Stimulated activated CD8-positive, alpha-beta memory T cell treated with anti-CD3 and anti-CD28 coated beads, Interleukin-4, amount 100 ng/mL, for 4 hours (primary cell): ENCODE measurements at places on chromosomes 1 and 21.
A peak's percentile ranks its signal among the peaks of the same experiment; 100 is the strongest.

GRCh38 chr1:28091043-28091781, 2.8 kb upstream of the EYA3 start:
- peak; percentile 53 for DNase-seq

DNA sequence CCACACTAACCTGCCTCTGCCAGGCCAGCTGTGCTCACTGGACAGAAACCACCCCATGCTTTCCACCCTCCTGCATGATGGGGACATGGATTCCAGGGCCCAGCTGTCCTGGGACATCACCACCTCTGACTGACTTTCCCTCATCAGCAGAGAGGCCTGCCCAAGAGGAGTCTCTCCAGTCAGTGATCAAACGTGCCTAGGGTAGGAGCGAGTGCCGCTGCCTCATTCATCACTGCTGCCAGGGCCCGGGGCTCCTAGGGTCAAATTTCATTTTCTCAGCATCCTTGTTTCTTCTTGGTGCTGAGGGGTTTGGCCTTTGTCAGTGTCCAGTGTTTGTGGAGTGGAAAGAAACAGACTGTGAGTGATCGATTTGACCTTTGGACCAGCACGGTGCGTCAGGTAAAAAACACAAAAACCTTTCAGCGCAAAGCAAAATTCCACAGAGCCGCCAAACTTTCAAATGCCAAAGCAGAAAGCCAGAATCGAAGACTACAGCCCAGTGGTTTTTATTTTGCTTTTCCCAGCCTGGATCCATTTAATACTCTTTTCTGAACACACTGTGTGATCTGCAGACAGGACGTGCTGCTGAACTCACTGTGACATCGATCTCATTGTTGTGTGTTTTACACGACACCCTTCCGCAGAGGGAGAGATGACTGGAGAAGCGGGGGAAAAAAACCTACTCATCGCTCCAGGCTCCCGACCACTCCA, 43.2 kb downstream of the CAPN8 start:
- DNase-seq: no peak

- no peak for DNase-seq
Measured at GRCh38 chr1:205985330-205986005, 17.7 kb downstream of the RAB7B start.

GRCh38 chr1:2174348-2175054, 20.1 kb downstream of the FAAP20 start:
- no peak for DNase-seq

- no peak for DNase-seq
Measured at GRCh38 chr1:88462096-88462487, 222.0 kb upstream of the PKN2 start.

DNA sequence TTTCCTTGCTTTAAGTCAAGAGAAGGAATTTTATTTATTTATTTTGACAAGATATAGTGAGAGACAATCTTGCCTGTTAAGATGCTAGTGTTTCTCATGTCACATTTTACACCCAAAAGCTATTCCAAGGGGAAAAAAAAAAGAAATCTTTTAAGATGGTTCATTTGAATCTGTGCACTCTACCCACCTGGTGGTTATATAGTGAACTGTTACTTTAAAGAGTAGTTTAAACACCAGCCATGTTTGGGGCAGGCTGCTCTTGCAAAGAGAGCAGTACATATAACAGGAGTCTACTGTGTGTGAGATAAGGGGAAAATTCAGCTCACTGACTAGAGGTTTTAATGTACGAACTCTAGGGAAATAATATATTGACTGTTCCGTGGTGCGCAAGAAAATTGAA, 3.3 kb upstream of the ELAVL4 start:
- no peak for DNase-seq

DNA sequence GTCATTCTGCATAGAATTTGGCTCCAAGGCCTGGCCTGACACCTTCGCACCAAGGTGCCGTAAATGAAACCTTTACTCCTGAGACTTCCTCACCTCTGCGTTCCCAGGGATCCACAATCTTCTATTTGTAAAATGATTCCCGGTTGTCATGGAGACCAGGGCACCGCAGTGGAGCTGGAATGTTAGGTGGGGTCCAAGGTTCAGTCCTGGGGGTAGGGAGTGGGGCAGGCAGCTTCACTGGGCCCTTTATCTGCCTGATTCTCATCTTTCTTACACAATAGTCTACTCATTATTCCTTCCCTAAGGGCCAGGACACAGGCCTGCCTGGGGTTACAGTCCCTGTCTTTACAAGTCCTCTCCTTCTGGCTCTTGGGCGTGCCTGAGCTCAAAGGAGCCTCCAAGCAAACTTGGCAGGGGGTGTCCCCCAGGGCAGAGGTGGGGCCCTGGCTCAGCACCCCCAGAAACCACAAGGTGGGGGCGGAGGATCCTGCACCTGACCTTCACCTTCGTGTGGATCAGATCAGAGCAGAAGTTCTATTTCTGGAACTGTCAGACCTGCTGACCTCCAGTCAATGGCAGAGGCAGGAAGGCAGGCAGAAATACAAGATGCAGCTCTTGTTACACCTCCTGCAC, 51.1 kb downstream of the RIPK4 start:
- DNase-seq: no peak

DNA sequence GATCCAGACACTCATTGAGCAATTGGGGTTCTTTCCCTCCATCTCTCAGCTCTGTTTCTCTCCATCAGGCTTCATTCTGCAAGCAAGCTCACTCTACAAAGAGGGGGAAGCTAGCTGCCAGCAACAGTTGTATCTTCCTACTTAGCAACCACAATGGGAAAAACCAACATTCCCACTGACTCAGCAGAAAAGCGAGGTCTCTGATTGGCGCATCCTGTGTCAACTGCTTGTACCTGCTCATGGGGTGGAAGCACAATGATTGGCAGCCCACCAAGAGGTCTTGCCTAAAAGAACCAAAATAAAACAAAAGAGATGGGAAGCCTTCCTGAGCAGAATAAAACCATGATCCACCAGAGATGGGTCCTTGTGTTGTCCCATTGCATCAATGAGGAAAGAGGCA, 4.0 kb upstream of the CDA start:
- DNase-seq: no peak

DNA sequence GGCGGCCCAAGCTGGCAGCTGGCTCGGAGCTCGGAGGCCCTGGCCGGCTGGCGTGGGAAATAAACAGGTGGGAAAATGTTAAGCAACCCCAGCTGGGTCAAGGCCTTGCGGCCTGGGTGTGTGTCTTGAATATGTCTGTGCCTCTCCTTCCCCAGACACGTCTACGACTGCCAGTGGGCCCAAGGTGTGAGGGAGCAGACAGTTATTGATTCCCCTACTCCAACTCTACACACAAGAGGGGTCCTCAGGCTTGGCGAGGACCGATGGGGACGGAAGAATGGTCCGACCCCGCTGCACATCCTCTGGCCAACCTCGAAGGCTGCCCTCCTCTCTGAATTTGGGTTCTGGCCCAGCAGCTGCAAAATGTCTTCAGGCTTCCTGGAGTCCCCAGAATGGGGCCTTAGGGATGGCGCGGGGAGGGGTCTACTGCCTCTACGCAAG, 2.2 kb downstream of the IL22RA1 start:
- no peak for DNase-seq

GRCh38 chr1:41652384-41653265, 168.1 kb upstream of the EDN2 start:
- no peak for DNase-seq

- DNase-seq: no peak
Measured at GRCh38 chr1:97849345-97850340, 71.2 kb downstream of the DPYD start.

DNA sequence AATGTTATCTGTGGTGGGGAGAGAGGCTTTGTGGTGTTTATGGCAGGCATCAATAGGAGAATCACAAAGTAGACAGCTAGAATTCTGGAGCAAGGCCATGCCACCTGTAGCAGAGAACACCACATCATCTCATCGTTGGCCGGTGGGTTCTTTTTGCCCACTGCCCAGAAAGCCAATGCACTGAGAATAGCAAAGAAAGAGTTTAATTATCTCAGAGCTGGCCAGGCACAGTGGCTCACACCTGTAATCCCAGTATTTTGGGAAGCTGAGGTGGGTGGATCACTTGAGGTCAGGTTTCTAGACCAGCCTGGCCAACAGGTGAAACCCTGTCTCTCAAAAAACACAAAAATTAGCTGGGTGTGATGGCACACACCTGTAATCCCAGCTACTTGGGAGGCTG, 99.2 kb upstream of the COG2 start:
- no peak for DNase-seq

DNA sequence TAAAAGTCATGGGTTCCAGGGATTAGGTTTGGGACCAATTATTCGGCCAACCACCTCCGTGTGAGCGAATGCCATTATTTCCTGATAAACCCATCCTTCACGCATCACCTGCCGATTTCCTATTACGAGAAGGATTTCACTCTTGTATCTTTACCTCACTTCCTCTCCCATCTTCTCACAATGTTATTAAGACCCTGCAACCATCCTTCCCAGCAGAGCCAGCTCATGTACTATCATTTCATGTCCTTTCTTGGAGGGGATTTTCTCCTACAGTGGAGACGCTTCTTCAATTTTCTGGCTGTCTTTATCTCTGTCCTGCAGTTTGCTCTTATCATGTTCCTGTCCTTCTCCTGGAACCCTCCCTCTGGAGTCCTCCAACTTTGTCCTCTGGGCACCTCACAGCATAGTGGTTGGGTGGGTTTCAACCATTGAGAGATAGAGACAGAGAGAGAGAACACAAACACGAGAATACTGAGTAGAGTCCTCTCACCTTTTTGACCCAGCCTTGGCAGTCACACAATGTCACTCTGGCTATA, 192.2 kb downstream of the DYRK1A start:
- DNase-seq: no peak

GRCh38 chr1:246582301-246583055, 16.2 kb downstream of the CNST start:
- DNase-seq: no peak

GRCh38 chr1:230542054-230542453, 100.2 kb upstream of the COG2 start:
- DNase-seq: no peak

DNA sequence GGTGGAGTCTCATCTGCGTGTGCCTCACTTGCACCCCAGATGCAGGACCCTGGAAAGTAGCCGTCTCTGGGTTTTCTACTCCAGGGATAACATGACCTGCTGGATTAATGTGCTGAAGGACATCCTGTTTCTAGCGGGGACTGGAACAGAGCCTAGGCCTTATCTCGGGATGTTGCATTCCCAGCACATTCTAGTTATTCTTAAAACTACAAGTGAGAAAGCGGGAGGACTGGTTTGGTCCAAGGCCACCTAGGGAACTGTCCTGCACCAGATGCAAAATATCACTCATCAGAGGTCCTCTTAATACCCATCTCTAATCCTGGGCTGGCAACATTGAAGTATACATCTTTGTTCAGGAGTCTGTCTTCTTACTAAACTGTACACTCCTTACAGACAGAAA, 179.9 kb downstream of the ZC3H11B start:
- DNase-seq: no peak

- DNase-seq: no peak
Measured at GRCh38 chr1:50332941-50333594, 90.2 kb downstream of the DMRTA2 start.

- no peak for DNase-seq
Measured at GRCh38 chr21:15895142-15896106, 165.6 kb downstream of the USP25 start.

DNA sequence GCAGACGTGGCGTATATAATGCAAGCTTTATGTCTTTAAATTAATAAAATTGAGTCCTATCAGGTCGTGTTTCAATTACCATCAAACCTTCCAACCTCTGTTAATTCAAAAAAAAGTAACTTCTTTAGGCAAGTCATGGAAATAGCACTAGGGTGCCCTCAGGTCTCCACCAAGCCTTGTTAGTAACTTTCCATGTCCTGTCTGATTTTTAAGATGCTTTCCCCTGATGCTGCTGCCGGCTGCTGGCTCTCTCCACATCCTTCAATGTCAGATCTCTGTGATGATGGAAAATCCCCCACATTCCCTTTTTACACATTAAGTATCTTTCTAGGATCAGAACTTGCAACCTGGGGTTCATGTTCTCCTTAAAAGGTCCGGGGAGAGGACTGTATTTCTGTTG, 3.0 kb downstream of the ERG start:
- DNase-seq: no peak

DNA sequence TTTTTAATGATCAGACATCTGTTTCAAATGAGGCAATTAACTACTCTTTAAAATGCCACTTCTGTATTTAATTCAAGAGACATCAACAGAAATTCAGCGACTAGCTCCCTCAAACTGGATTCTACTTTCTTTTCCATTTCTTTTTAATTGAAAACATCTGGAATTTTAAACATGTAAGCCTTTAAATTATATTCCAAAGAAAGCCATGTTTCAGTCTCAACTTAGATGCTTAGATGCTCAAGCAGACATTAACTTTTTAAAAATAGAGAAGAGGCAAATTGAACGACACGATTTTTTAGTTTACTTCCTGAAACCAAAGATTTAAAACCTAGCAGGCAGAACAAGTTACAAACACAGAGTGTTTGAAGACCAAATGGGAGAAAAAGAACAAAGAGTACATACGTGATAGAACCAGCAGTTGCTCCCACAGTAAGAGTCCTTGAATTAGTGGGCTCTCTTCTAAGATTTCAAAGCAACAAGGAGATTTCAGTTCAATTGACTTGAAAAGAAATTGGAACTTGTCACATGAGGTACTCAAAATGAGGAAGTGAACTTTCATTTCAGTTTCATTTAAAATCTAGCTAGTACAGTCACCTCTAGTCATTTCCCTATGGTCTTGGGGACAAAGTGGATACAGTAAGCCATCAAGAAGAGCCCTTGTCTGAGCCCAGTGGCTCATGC, at the start of gene CTSS:
TSS of gene CTSS (minus strand) at position 483 of the 681 bp plus-strand sequence. CDS start 1,015 bp downstream, outside the sequence.
- no peak for DNase-seq

DNA sequence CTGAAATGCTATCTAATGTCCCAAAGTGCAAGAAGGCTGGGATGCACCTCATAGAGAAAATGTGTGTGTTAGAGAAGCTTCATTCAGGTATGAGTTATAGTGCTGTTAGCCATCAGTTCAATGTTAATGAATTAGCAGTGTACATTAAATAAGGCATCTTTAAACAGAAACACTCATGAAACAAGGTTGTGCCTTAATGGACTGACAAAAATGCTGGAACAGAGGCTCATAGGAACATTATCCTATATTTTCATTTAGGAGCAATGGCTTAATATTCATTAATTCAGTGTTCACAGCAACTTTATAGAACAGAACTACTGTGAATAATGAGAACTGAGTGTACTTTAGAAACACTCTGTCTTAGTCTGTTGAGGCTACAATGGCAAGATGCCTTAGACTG, 15.2 kb upstream of the FAM89A start:
- no peak for DNase-seq

DNA sequence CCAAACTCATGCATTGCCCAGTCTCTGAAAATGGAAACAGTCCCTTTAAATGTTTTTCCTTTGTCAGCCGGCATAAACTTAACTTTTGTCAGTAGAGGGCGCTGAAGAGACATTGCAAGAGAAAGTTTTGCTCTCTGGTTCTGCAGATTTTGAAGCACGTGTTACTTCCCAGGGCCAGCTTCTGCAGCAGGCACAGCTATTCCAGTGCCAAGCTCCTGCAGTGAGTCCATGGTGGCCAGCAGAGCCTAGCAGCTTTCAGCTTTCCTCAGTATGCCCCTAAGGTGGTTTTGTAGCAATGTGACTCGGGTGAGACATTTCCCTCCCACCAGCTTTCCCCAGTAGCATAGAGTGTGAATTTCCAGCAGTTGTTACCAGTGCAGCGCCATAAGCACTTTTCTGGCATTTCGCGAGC, 2.6 kb upstream of the IFI44L start:
- DNase-seq: peak; percentile 13

GRCh38 chr1:223776826-223777454, 64.6 kb downstream of the CAPN2 start:
- DNase-seq: no peak

- no peak for DNase-seq
Measured at GRCh38 chr1:76591963-76592362, 275.3 kb upstream of the ST6GALNAC5 start.

- no peak for DNase-seq
Measured at GRCh38 chr1:204478172-204478899, 16.3 kb downstream of the PIK3C2B start.
